ENCODE measurements at places on chromosomes 13 and 19.
A peak's percentile ranks its signal among the peaks of the same experiment; 100 is the strongest.

GRCh38 chr19:37505958-37506386 lies 767 bp upstream of the ZNF793 start:
- DNase-seq: no peak

DNA sequence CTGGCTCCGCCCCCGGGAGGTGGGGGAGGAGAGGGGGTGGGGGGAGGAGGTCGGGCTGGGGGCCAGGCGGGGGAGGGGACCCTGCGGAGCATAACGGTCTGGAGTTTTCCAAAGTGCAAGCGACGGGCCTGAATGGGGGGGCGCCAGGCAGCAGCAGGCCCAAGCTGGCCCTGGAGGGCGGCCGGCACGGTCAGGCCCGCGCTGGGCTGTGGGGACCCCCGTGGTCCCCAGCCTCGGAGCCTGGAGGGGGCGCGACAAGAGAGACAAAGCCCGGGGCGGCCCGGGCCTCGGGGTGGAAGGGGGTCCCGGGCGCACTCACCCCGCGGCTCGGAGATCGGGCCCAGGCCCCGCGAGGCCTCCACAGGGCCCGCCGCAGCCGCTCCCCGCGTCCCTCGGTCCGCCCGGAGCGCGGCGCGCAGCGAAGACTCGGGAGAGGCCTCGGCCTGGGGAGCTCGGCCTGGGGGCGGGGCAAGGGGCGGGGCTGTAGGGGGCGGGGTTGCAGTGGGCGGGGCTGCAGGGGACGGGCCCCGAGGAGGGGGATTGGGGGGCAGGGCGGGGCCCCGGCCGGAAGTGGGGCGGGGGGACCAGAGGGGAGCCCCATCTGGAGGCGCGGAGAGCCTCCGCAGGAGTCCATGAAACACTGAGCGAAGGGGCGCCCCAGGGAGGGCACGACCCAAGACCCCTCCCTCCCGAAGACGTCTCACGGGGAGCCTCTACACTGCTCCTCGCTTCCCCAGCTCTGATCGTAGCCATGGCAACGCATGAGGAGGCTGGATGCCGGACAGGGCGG lies 47.6 kb downstream of the PTPRS start:
- peak; percentile 71 for DNase-seq

- DNase-seq: no peak
These were observed 228.5 kb downstream of the ZIC5 start for GRCh38 chr13:99743094-99743493.

- DNase-seq: no peak
These were observed 3.0 kb upstream of the TECR start for GRCh38 chr19:14526423-14526822.

- DNase-seq: no peak
These were observed 13.5 kb upstream of the ESD start for GRCh38 chr13:46810440-46810839.

GRCh38 chr19:34274827-34275625 lies 20.7 kb downstream of the GARRE1 start:
- DNase-seq: no peak
